Neuronal stem cell (in vitro differentiated cells): ENCODE measurements at places on chromosomes 3 and 15.

GRCh38 chr3:52430416-52430810, 14.5 kb downstream of the SEMA3G start:
- DNase-seq, result no peak

GRCh38 chr3:134002306-134002705, 27.4 kb downstream of the SLCO2A1 start:
- DNase-seq, result no peak

DNA sequence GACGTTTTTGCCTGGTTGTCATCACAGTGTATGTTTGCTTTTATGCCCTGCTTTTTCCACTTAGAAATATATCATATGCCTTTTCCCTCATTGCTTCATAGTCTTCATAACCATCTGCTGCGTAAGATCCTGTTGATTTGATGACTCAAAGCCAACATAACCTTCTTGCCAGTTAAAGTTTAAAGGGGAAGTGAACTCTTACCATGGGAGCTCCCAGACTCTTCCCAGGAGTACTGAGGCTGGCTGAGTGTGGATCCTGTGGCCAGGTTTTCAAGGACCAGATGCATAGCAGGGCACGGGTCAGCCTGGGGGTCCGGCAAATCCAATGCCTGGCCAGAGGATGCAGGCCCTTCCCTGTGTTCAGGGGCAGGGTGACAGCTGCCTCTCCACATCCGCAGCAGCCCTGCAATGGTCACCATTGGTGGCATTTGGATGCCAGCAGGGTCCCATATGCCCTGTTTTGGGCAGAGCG, 42.0 kb upstream of the SACM1L start:
- DNase-seq, result no peak

DNA sequence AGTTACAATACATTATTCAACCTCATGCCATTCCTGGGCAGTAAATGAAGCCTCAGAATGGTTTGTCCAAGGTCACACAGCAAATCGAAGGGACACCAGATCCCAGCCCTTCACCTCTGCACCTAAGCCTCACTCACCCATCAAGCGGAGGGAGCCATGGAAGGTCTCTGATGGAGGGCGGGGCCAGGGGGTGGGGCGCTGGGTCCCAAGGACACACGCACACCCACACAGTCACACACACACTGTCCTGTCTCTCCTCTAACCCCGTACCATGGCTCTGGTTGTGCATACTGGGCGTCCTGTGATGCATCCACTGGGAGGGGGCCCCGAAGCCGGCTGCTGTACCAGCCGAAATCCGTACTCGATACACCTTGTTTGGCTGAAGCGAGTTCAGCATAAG, 15.3 kb upstream of the IGDCC3 start:
- DNase-seq, result no peak

- DNase-seq, result no peak
Observed at GRCh38 chr3:34038131-34038530, 239.7 kb downstream of the PDCD6IP start.

DNA sequence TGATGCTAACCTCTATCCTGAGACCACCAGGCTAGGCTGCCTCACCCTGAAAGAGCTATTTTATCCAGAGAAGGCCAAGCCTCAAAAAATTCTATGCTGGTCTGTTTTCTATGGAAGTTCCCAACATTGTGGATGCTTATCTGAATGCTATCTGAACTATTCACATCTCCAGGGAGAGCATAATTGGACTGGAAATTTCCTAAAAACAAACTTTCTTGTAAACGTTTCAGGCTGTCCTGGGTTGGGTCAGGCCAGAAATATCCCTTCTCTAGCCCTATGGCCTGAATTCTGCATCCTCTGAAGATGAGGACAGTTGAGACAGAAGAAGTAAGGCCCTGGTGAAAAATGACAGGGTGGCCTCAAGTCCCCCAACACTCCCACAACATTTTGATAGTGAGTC, 706.4 kb upstream of the NR2F2 start:
- DNase-seq, result no peak

GRCh38 chr3:19662486-19662885, 271.5 kb downstream of the EFHB start:
- no peak for DNase-seq

DNA sequence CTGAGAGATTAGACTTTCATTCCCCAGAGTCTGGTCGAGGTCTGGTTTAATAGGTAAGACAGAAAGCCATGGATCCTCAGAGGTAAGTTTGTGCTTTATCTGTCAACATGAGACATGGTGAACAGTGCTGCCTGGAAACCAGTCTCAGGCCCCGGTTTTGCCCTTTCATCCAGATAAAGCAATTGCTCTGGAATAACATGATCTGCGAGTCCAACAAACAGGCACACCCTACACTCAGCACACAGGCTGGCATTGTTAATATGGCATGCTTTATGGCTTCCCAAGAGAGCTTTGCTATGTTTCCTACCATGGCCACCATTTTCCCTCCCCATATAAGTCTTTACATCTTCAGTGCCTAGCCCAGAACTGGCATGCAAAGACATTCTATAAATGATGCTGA, 30.1 kb upstream of the MNS1 start:
- DNase-seq, result no peak

GRCh38 chr15:52256930-52257733, 38.5 kb downstream of the MYO5C start:
- DNase-seq, result no peak

GRCh38 chr15:61736790-61737189, 323.5 kb downstream of the VPS13C start:
- DNase-seq, result no peak

DNA sequence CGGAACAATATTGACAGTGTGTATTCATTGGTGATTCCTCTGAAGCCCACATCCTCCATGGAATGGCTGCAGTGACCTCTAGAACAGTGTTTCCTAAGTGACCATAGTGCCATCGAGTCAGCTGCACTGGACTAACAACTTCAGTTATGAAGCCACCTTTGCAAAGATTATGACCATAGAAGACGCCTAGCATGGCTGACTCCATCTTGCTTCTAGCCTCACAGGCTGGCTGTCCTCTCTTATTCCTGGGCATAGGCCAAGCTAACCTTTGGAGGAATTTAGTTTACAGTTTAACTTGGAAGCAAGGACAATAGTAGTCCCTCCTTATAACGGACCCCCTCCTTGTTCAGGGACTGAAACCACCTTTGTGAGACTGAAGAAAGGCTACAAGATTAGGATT, 37.3 kb upstream of the OSBPL11 start:
- no peak for DNase-seq

DNA sequence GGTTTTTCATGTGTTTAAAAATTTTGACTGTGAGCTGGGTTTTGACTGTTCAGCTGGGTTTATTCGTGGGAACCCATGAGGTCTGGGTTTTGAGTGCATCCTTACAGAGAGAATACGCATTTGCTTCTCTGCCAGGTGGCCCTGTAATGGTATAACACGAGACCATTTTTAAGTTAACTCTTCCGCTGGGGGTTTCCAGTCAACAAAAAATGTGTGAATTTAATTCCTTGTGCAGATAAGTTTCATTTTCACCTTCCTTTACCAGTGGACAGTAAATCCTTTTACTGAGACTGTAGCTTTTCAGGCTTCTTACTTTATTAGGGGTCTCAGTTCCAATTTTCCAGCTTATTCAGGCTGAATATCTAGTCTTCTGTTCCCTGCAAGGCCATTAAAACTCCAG, 149.6 kb downstream of the OPA1 start:
- no peak for DNase-seq

DNA sequence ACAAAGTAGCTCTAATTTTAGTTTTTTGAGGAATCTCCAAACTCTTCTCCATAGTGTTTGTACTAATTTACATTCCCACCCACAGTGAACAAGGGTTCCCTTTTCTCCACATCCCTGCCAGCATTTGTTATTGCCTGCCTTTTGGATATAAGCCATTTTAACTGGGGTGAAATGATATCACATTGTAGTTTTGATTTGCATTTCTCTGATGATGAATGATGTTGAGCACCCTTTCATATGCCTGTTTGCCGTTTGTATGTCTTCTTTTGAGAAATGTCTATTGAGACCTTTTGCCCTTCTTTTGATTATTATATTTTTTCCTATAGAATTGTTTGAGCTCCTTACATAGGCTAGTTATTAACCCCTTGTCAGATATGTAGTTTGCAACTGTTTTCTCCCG, 239.9 kb upstream of the TPM1 start:
- no peak for DNase-seq

DNA sequence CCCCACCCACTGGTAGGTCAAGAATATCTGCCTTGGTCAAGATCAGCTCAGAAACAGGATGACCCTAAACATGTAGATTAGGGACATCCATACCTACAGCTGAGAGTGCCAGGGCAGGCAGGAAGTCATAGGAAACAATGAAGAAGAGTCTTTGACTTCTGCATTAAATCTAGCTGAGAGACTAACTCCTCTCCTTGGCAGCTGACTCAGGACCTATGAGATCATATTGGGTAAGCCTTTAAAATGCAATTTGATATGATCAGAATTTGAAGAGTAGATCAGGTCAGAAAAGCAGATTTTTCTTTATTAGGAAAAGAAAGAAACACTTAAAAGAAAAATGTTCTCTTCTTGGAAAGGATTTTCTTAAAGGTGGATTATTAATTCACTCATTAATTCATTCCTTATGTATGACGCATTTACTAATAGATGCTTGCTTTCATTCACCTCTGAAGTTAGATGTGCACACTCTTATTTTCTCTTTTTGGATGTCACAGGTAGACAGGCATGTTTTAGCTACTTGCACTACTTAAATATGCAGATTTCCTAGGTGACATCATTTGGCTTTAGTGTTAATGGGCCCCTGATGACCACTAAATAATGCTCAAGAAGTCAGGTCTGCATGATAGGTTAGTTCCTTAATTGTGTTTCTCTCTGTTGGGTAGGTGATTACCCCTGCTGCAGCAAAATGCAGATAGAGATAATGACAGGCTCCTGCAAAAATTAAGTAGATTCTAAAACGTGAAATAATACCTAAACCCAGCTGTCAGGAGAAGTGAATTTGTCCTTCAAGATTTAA, 35.7 kb upstream of the GSK3B start:
- DNase-seq, result no peak

GRCh38 chr3:151227266-151227806, 24.3 kb upstream of the GPR171 start:
- DNase-seq, result no peak

GRCh38 chr3:72533591-72534473, 314.4 kb downstream of the SHQ1 start:
- no peak for DNase-seq

DNA sequence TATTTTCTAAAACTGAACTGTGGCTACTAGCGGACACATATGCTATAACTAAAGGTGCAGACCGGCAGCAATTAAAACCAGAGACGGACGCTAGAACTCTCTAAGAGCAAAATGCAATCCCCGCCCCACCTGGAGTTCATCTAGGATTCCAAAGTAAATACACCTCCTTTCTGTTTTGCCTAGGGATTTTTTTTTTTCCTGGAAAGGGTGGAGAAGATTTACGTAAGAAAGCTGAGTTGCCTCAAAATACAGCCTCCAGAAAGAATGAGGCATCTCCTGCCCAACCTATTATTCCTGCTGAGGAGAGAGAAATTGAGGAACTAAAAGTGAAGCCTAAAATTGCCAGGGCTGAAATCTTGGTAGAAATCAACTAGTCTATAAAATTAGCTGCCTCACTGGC, 150.2 kb downstream of the TP63 start:
- DNase-seq, result no peak

DNA sequence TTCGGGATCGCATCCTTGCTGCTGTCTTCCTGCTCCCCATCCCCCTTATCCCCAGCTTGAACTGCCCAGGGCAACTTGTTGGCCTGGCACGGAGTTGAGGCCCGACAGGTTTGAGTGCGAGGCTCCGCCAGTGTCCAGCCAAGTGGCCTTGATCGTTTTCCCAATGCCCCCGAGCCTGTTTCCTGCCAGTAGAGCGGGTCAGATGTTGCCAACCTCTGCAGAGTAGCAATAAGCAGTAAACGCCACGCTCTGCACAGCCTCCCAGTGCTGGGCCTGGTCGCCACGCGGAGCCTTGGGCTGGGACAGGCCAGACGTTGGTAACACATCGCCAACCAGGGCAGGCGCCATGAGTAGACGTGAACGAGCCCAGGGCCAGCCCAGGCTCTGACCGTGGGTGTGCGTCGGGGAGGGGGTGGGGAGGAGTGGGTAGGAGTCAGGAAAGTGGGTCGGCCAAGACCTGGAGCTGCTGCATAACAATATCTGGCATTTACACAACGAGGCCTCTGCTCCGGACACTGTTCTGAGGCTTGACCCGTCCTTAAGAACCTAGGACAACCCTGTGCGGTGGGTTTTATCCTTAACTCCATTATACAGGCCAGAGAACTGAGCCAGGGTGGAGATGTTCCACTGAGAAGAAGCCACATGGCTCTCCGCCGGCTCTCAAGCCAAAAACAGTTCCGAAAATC, 444 bp upstream of the ABHD14A start:
- no peak for DNase-seq

GRCh38 chr3:123653221-123653682, 68.4 kb upstream of the HACD2 start:
- no peak for DNase-seq

GRCh38 chr15:63436872-63437375, 55.3 kb upstream of the CA12 start:
- DNase-seq, result peak; percentile 49

DNA sequence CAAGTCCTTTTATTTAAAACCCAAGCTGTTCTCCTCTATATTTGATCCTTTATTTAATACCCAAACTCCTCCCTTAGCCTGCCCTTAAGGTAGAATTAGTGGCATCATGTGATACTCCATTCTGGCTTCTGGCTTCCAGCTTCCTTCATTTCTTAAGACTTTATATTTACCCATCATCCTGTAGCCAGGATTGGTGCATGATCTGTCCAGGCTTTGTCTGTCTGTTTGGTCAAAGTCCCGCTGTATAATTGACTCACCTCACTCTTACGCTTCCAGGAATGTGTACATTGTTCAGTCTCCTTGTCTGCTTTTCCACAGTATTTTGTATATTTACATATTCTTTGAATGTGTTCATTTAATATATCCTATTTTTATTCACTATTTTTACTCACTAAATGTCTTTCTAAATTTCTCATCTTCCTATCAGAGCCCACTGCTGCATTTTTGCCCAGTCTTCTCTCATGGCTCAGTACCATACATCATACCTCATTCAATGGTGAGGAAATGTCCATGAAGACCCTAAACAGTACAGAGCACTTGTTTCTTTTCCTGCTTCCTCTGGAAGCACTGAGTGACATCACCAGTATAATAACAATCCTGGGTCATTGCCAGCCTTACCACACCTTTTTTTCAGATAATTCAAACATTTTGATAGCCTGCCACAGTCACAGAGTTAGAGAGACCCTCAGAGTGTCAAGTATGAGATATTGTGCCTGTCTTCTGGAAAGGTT, 31.5 kb downstream of the TMEM108 start:
- no peak for DNase-seq

GRCh38 chr3:124281453-124282316, 289.8 kb upstream of the ROPN1 start:
- DNase-seq, result no peak

DNA sequence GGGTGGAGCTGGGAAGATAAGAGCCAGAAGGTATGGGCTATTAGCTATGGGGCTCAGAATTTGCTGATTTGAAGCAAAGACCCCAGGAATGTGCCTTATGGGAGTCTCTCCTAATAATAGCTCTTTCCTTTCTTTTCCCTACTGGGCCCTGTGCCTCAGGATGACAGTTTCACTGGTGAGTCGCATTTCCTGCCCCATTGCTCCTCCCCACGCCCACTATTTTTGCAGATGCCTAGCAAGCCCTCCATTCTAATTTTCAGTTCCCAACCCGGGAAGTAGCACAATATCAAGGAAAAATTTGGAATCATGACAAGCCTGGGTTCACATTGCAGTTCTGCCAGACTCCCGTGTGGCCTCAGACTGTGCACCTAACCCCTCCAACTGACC, 583 bp downstream of the IL17RE start:
- DNase-seq, result no peak
